ENCODE measurements at places on chromosomes 4 and X.

GRCh38 chrX:74248889-74249288 lies 55.1 kb upstream of the ZCCHC13 start:
- DNase-seq, result no peak

DNA sequence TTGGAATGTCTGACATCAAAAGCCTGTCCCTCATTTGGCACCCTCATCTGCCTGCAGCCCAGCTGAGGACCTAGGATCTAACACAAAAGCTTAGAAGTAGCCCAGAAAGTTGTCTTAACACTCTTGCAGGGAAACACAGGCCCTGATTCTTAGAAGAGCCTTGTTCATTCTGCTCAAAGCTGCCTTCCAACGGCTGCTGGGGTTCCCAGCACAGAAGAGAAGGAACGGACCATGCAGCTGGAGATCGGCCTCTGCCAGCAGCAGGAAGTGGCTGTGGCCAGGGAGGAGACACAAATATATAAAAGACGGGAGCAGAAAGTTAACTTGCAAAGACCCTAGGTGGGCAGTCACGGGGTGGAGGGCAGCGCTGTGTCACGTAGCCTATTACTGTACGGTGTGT lies 20.4 kb downstream of the PRPS2 start:
- DNase-seq, result no peak

GRCh38 chr4:17013382-17014006 lies 115.0 kb upstream of the LDB2 start:
- DNase-seq, result no peak

DNA sequence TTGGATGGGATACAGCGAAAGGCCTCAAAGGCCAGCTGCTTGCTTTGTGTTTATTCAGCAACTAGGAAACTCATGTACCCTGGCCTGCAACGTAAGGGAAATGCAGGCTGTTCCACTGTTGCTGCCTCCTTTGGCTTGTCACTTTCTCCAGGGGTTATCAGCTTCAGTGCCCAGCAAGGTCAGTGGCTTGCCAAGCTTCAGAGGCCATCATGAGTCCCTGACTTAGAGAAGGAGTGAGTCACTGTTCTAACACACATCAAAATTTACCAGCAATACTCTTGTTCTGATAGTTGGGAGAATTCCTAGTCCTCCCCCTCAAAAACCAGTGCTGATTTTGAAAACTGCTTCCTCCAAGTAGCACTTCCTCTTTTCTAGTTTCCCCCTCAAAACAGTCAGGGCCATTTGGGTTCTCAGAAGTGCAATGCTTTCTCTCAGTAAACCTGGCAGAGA lies 250.8 kb downstream of the ARHGAP24 start:
- no peak for DNase-seq

DNA sequence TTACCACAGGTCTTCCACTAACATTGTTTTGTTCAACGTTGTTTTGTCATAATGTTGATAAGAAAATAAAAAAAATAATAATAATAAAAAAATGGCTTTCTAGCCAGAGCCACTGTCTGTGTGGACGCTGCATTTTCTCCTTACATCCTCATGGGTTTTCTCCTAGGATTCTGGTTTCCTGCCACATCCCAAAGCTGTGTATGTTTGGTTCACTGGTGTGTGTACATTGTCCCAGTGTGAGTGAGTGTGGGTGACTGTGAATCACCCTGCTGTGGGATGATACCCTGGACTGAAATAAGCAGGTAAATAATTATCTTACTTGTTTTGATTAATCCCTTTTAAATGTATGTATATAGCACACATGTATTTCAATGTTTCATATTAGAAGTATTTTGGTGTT lies 2154.4 kb upstream of the AGA start:
- no peak for DNase-seq

DNA sequence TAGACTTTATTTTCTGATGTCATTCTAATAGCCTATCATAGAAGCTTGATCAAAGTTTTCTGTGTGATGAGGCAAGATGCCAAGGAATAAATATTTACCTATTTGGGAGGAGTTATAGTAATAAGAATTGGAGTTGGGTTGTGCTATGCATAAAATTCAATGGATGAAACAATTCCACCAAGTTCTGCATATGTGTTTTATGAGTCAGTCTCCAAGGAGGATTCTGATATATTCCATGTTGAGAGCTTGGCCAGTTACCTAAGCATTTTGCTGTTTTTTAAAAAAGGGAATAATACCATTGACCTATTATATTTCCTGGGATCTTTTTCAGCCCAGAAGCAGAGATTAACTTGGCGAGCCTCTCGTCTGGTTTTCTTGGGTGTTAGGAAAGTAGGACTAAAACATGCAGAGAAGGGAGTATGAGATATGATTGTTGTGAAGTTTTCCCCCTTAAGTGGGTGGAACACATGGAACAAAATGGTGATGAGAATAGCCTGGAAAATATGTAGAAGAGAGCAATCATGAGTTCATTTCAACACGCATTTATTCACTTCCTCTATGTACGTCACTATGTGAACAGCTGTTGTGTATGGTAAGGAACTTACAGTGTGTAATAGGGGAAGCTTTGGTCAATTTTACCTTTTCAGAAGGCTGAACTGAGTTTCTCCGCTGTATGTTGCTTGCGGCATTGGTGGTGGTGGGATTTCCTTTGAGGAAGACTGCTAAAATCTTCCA lies 39.2 kb downstream of the POLA1 start:
- DNase-seq, result no peak

DNA sequence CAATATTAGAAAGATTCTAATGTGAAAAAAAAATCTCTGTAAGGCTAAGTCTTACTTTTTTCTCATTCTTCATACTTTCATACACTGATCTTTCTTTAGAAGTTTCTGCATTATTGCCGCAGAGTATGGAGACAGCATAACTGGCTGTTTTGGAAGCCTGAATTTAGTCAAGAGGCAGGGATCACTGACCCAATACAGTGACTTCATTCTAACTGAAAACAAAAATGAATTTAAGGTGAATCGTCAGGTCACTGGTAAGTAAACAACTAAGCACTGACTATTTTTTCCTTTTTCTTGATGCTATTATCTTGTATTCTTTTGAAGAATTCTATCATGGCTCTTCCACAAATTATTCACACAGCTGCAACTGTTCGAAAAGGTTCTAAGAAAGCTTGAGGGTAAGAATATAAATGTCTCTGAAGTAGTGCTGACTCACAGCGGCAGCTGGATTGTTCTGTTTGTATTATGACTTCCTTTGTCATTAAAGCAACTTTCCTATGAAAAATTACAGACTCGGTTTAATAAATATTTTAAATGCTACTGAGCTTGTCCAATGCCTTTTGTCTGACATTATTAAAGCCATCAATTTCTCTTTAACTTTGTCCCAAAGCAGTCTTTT lies 609.3 kb downstream of the FSTL5 start:
- no peak for DNase-seq

- DNase-seq, result no peak
Observed at GRCh38 chr4:86688026-86688425, 93.9 kb downstream of the PTPN13 start.

- no peak for DNase-seq
Observed at GRCh38 chr4:136395212-136395722, 1137.0 kb downstream of the PCDH18 start.

DNA sequence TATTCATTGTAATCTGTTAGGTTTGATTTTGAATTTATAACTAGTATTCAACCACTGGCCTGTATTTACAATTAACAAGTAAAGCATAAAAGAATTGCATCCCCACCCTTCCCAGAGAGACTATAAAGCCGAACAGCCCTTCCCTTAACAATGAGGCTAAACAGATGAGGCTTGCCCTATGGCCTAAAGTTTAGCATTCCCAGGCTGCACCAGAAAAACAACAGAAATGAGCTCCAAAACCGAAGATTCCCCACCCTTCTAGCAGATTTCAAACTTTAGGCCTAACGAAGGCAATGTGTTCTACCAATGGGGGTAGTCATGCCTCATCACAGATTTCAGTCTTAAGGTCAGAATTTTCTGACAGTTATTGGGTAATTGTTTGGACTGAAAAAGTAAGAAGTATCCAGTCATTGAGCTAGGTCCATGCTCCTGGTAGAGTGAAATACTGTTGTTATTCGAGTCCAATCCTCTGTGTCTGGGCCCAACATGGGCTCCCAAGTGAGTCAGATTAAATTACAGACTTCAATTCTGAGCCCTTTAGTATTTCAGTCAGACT lies 197.6 kb downstream of the ANTXR2 start:
- DNase-seq, result no peak

DNA sequence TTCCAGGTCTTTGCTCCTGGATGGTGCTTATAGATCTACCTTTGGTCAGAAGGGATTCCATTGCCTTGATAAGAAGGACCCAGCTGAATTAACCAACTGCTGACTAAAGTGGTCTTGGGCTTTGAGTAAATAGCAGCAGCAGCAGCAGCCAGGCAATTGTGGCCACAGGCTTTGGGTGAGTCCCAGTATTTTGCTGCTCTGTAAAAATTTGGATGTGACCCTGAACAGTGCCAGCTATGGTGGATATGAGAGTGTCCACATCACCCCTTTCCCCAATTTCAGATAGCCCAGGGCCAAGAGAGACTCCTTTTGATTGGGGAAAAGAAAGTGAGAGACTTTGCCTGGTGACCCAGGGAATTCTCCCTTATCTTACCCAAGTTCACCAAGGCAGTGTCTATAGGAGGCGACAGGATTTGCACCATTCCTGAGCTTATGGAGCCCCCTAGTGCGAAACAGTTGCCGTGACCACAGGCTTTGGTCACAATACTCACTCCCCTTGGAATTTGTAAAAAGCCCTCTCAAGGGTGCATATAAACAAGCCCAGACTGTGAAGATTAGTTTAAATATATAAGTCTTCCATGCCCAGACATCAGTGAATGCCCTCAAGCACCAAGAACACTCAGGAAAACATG lies 518.0 kb downstream of the TMA16 start:
- DNase-seq, result peak; percentile 9

- no peak for DNase-seq
Observed at GRCh38 chr4:86718152-86718551, 124.0 kb downstream of the PTPN13 start.

- peak; percentile 60 for DNase-seq
Observed at GRCh38 chrX:119015407-119016237, 41.2 kb downstream of the LONRF3 start.

DNA sequence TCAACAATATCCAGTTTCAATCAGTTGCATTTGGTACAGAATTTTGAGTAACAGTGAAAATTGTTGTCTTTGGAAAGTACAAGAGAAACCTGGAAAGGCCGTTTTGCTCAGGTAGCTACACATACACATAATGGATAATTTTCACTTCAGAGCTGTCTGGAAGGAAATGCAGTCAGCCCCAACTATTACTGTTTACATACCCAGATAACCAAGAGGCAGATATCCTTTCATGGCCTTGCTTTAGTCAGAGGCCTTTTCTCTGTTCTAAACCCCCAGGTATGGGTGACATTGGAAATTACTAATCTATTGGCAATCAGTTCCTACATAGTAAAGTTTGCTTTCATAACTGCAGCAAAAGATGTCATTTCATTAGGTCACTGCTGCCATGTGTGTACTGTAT lies 244.9 kb upstream of the EMCN start:
- DNase-seq, result no peak

- DNase-seq, result no peak
Observed at GRCh38 chr4:25172961-25173915, 13.0 kb upstream of the SEPSECS start.

- DNase-seq, result no peak
Observed at GRCh38 chrX:111445485-111445884, 33.5 kb upstream of the DCX start.

DNA sequence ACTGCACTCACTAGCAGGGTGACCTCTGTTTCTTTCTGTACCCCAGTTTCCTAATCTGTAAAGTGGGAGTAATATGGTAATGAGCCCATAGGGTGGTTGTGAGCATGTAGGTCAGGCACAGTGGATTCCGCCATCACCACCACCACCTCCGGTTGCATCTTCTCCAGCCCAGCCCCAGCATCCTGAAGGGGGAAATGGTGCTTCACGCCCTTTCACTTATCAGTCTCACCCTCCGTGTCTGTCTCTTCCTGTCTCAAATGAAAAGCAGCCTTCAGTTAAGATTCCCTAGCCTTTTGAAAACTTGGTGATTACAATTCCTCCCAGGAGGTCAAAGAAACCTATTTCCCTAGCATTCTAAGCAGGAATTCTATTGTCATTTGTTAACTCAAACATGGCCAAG lies 16.9 kb upstream of the XPNPEP2 start:
- no peak for DNase-seq

- no peak for DNase-seq
Observed at GRCh38 chr4:113708250-113708649, 53.3 kb downstream of the CAMK2D start.

GRCh38 chr4:138646383-138646782 lies 369.2 kb upstream of the NOCT start:
- no peak for DNase-seq

DNA sequence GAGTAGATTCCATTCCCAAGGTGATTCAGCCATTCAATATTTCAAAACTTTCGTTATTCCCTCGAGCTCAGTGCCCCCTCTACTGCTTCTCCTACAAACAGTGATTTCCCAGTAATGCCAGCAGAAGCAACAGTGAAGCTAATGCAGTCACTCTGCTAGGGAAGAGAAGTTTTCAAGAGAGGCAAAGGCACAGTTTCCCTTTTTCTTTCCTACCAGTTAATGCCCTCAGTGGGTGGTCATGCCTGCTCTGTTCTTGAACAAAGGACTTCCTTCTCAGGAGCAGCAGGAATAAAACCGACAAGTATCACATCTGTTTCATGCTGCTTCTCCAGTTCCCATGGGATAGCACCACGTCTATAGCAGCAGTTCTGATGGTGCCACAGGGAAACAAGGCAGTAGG lies 317.2 kb downstream of the TENM3 start:
- no peak for DNase-seq

DNA sequence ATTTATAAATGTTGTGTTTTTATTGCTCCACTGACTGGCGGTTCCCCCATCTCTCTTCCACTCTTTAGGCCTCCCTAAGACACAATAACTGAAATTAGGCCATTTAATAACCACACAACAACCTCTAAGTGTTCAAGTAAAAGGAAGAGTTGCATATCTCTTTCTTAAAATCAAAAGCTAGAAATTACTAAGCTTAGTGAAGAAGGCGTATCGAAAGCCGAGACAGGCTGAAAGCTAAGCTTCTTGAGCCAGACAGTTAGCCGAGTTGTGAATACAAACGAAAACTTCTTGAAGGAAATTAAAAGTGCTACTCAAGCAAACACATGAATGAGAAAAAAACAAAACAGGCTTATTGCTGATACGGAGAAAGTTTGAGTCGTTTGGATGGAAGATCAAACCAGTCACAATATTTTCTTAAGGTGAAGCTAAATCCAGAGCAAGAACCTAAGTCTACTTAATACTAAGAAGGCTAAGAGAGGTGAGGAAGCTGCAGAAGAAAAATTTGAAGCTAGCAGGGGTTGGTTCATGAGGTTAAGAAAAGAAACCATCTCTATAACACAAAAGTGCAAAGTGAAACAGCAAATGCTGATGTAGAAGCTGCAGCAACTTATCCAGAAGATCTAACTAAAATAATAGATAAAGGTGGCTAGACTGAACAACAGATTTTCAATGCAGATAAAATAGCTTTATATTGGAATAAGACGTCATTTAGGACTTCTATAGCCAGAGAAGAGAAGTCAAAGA lies 194.0 kb upstream of the TTC29 start:
- no peak for DNase-seq

- no peak for DNase-seq
Observed at GRCh38 chrX:63101879-63102620, 249.1 kb downstream of the SPIN4 start.
